GM20000 (cell line): ENCODE measurements at places on chromosomes 12 and 14.
A peak's percentile ranks its signal among the peaks of the same experiment; 100 is the strongest.

DNA sequence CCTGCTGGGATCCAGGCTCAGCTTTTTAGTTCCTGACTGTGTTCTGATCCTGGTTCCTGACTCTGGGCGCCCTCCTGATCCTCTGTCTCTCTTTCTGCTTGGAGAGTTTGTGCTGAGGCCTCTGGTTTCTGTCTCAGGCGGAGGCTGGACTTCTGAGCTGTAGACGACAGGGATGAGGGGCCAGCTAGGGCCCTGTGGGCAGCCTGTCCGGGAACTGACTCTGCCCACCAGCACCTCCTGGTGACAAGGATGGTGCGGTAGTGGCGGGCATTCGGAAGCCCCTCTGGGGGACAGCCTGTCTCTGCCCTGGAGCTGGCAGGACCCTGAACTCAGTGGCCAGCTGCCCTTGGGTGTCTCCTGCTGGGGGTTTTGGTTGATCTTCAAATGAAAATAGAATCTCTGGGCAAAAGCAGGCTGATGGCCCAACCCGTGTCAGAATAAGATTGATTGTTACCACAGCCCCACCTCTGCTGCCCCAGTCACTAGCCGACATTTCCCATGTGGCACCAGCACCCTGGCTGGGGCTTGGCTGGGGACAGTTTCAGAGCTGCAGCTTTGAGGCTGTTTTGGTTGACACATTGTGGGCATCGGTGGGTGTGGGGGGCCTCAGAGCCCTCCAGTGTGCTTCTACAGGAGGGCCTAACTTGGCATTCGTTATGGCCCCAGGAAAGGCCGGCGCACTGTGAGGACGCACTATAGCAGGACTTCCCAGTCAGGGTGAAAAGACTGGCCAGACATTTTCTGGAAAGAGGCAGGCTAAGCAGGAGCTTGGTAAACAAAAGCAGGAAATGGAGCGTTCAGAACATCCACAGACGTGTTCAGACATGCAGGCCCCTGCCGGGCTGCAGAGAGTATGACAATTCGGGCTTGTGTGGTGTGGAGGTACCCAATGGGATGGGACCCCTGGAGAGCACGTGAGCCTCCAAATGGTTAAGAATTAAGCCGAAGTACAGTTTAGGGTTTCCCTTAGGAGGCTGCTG lies 16.2 kb downstream of the KRT80 start:
- no peak for DNase-seq

GRCh38 chr12:95623554-95624170 lies 72.4 kb upstream of the USP44 start:
- peak; percentile 53 for DNase-seq

GRCh38 chr12:131061041-131061806 lies 107.5 kb downstream of the ADGRD1 start:
- DNase-seq: no peak

DNA sequence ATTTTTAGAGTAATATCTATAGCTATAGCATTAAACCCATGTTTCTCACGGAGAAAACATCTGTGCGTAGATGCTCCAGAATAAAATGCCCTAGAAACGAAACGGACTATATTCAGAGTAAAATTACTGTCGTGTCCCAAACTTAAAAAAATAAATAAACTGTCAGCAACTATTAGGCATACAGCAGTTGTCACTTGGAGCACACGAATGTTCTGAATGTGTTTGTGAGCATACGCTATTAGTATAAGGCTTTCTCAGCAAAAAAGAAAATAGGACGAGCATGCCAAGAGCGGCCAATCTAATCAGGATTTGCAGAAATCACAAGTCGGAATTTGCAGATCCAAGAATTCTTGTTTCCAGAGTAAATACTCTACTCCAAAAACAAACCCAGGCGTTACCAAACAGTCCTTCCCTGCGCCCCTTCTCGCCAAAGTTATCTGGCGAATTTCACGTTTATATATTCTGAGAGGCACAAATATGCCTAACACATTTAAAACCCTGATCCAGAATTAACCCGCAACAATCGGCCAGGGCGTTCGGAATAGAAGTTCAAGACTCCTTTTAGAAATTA lies 836 bp downstream of the PTPN21 start:
- DNase-seq: no peak

- DNase-seq: no peak
Measured at GRCh38 chr12:5258498-5258897, 173.4 kb upstream of the NTF3 start.

GRCh38 chr14:65228436-65228835 lies 126.1 kb upstream of the MAX start:
- peak; percentile 71 for DNase-seq

GRCh38 chr12:18297902-18298301 lies 36.6 kb downstream of the PIK3C2G start:
- no peak for DNase-seq

- DNase-seq: peak; percentile 57
Measured at GRCh38 chr14:71103662-71104484, 196.6 kb downstream of the PCNX1 start.

DNA sequence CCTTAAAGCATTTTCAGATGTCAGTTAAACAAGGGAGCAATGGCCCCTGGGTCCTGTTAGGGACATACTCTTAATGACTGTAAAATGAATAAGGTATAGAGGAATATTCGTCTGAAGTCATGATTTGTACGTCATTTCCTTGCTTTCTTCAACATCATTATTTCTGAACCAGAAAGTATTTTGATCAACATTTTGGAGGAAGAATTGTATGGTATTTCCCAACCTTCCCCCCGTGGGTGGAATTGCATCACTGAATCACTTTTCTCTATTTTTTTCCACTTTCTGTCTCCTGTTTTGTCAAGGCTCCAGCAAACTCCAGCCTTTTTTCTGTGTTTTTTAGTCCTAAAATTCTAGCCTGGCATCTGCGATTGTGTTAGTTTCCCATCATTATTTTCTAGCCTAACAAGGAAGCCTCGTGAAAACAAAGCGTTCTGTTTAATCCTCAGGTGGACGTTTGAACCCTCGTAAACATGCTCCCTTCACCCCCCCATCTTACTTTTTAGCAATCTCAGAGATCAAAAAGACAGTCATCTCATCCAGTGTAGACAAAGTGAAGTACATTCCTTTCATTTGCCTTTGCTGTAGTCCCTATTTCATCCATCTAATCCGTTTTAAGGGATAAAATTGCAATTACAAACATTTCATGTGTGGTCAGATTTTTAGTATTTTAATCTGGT lies 62.3 kb downstream of the ETV6 start:
- DNase-seq: no peak

GRCh38 chr12:103036581-103037214 lies 79.2 kb downstream of the ASCL1 start:
- DNase-seq: peak; percentile 26

GRCh38 chr12:79873201-79873600 lies 61.7 kb downstream of the PPP1R12A start:
- DNase-seq: peak; percentile 7

DNA sequence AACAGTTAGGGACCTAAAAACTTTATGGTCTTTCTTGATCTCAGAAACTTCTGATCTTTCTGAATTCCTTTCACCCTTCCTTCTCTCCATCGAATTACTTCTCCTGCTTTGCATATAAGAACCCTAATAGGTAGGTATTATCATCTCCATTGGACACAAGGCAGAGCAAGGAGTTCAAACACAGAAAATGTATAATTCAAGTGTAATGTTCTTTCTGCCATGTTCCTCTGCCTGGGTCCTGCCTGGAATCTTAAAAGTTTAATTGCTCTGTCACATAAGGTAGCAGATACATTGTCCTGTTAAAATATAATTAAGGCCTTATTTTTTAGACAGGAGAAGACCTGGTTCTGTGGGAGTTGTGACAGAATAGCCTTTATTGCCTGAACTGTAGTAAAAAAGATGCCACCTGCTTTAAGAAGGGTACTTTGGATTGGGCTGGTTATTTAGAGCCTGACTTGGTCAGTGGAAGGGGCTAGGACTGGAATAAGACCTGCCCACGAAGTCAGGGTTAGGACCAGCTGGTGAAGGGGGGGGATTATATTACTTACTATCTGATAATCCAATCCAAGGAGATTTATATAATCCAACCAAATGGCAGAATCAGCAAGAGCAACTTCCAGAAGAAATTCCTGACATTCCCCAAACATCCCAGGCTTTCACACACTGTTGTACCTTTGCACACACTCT lies 10.4 kb downstream of the G2E3 start:
- DNase-seq: no peak

- peak; percentile 68 for DNase-seq
Measured at GRCh38 chr12:49827401-49828099, 663 bp downstream of the NCKAP5L start.

- DNase-seq: peak; percentile 84
Measured at GRCh38 chr14:22986508-22987054, 4.2 kb upstream of the AJUBA start.

GRCh38 chr12:29644536-29645162 lies 139.1 kb downstream of the TMTC1 start:
- DNase-seq: no peak
